GM13977 (cell line): ENCODE measurements at places on chromosomes 6 and 20.

GRCh38 chr6:34285448-34286164, 36.8 kb upstream of the SMIM29 start:
- DNase-seq: no peak

DNA sequence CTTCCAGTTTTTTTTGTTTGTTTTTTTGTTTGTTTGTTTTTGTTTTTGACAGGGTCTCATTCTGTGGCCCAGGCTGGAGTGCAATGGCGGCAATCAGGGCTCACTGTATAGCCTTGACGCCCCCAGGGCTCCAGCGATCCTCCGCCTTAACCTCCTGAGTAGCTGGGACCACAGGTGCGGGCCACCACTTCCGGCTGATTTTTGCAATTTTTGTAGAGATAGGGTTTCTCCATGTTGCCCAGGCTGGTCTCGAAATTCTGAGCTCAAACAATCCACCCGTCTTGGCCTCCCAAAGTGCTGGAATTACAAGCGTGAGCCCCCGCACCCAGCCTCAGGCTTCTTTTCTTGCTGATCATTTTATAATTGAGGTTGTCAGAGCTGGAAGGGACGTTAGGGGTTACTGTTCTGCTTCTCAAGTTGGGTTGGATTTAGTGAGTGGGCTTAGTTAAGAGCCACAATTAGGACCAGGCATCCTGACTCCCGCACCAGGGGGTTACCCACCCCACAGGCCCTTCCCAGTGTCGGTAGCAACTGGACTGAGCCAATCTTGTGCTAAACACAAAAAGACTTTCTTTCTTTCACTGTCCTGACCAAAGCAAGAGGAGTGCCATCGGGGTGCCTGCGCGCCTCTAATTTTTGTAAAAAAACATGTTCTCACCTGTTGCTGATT, 13.1 kb upstream of the ZSCAN9 start:
- no peak for DNase-seq

DNA sequence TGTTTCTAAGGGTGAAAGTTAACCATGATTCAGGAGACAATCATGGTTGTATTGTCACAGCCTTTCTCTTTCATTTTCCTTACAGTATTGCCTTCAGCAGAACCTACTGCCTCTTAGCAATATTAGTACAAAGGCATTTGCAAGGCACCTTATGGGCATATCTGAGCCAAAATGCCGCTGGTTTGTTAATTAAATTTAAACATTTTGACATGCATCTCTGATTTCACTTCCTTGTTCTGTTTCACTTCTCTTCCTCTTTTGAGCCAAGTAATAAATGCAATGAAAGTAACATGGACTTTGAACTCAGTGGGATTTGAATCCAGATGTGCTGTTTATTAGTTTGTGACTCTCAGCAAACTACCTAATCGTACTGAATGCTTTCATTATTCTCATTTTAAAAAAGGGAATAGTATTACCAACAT, 467.4 kb upstream of the CITED2 start:
- peak; percentile 11 for DNase-seq

DNA sequence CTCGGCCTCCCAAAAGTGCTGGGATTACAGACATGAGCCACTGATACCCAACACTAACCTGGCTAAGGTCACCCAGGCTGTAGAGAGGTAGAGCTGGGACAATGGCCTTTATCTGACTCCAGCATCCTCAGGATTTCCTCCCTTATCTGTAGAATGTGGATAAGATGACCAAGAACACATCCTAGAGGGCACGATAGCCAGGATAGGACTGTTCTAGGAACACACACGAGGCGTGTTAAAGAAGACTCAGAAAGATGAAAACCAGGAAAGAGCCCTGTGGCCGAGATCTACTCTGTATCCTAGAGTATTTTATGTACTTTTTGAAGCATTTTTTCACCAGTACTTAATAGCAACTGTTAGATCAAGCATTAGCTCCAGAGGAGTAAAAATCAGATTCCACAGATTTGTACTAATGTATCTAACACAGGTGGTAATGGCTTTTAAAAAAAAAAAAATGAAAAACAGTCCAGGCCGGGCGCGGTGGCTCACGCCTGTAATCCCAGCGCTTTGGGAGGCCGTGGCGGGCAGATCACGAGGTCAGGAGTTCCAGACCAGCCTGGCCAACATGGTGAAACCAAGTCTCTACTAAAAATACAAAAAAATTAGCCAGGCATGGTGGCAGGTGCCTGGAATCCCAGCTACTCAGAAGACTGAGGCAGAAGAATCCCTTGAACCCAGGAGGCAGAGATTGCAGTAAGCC, 17.3 kb downstream of the PPP1R10 start:
- no peak for DNase-seq

DNA sequence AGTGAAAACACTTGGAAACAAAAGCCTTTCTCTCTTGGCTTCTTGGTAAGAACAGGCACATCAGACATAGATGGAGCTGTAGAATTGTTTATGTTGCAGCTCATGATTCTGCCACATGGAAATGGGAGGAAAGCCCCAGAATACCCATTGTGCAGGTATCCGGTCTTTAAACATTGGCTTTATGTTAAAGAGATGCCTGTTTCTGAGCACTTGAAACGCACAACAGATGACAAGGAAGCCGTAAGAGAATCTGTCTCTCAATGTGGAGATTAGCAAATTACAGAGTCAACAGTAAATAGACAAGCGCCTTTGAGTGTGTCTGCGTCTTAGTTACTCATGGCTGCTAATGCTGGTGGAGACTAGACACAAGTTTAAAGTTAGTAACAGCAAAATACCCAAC, 10.5 kb downstream of the TNFAIP3 start:
- no peak for DNase-seq

- no peak for DNase-seq
These were observed 275.2 kb downstream of the GMDS start for GRCh38 chr6:1970151-1970561.

DNA sequence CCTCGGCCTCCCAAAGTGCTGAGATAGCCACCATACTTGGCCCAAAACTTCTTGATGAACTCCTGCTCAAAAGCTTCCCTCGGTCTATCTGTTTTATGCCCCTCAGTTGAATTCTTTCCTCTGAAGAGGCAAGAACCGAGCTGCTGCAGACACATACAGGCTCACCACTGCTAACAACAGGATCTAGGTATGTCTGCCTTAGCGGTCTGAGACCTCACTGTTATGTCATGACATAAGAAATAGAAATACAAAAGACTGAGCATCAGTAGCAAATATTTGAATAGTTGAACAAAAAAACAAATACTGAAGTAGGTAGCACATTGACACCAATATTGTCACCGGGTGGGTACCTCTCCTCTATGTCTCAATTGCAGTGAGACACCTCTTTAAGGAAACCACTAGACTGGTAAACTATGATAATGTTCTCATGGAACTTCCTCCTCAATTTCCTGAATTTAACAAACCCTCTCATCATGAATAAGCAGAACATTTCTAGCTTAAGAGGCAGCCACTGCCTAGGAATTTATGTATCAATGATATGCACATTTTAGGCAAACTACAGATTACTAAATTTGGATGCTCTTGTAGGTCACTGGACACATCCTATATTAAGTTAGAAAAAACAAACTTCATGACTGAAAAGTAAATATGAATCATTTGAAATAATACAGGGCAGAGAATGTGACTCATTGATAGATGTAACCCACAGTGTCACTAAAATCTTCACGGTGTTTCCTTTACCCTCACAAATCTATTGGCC, 9.4 kb upstream of the STXBP5 start:
- DNase-seq: no peak

DNA sequence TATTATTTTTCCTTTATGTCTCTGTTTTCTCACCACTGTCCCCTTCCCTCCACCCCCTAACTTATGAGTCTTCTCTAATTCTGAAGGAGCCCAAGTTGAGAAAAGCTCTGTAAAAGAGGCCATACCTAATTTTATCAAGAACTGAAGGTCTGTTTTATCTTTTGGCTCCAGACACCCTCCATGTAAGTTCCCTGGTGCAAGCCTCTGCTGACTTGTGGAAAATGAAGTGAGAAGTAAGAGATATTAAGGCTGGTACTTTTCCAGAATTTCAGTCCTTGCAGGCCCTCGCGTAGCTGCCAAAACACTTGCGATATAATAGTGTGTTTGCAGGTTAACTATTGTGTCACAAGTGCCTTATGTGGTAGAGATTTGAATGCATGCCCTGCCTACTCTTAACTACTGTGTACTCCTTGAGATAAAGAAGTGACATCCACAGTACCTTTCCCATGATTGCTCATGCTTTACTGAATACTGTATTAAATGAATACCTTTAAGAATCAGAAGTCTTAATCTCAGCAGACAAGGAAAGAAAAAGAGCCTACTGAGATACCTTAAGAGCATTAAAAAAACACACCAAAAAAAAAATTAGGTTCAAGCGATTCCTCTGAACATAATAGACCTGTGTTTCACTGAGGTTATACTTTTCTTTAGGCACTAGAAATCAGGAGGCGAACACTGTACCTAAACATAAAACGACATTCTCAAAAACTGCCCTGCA, 143.6 kb upstream of the ZNF184 start:
- no peak for DNase-seq

DNA sequence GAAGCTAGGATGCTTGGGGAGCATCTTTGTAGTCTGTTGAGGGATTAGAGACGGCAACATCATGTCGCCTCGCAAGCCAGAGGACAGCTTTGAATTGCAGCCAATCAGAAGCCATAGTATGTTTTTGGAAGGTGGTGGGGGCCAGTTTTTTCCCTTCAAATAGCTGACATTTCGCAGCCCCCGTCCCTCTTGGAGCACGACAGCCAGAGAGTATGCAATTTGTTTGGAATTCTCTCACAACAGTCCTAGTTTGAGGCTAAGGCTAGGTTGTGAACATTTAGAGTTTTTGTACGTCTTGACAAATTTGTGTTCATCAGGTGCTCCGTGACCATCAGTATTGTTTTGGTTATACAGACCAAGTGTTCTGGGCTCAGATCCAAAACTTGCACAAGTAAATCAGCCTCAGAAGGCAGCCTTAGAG, 83.3 kb downstream of the PLCB1 start:
- DNase-seq: no peak

DNA sequence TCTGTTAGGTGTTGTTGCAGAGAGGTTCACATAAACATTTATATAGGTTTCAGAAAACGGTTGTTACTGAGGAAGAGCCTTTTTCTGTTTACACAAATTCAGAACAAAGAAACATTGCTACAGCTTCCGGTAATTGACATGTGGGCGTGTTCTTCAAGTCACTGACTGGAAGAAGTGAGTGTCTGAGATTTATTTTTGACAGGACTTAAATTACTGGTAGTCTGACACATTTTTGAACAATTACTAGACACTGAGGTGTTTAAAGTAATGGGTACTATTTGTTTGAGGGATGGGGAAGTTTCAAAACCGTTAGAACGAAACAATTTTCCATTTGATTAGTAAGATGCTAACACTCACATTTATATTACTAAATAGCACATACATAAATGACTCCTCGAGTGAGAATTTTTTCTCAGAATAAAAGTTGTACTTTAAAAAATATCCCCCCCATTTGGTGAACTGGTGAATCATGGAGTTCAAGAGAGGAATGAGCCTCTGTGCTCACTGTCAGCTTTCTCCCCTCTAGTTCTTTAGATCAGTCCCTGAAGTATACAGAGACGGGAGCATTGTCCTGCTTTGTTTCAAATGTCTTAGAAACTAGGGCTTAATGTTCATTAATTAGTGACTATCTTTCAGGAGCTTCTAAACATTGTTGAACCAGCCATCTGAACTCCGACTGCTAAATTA, 98.7 kb downstream of the TSHZ2 start:
- no peak for DNase-seq

DNA sequence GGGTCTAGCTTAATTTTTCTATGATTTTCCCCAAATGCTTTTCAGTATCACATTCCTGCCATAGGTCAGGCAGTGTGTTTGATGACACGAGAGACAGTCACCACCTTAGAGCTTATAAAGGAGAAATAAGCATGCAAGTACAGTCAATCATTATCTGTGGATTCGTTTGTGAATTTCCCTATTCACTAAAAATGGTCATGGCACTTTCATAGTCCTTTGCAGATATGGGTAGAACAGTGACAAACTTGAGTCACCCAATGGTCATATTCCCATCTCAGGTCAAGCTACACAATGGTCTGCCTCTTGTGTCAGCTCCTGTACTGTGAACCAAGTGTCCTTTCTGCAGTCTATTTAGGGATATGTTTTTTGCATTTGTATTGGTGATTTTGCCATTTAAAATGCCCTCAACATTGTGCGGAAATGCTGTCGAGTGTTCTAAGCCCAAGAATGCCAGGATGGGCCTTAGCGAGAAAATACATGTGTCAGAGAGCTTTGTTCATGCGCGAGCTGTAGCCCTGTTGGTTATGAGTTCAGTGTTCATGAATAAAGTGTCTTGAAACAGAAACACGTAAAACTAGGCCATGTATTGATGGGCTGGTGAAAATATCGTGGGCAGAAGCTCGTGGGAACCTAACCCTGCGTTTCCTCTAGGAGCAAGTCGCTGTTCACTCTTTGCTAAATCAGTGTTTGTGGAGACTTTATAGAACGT, 19.8 kb downstream of the SUMO4 start:
- DNase-seq: no peak

- DNase-seq: no peak
These were observed 290.1 kb downstream of the BMP2 start for GRCh38 chr20:7057611-7058010.

DNA sequence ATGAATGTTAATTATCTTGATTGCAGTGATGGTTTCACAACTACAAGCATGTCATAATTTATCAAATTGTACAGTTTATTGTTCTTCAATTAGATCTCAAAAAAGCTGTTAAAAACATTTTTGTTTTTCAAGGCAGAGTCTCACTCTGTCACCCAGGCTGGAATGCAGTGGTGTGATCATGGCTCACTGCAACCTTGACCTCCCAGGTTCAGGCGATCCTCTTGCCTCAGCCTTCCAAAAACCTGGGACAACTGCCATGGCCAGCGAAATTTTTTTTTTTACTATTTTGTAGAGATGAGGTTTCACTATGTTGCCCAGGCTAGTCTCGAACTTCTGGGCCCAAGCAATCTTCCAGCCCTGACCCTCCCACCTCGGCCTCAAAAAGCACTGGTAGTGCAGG, 286.1 kb downstream of the RNGTT start:
- DNase-seq: no peak

- no peak for DNase-seq
These were observed 941.4 kb upstream of the MAN1A1 start for GRCh38 chr6:120290964-120291363.

DNA sequence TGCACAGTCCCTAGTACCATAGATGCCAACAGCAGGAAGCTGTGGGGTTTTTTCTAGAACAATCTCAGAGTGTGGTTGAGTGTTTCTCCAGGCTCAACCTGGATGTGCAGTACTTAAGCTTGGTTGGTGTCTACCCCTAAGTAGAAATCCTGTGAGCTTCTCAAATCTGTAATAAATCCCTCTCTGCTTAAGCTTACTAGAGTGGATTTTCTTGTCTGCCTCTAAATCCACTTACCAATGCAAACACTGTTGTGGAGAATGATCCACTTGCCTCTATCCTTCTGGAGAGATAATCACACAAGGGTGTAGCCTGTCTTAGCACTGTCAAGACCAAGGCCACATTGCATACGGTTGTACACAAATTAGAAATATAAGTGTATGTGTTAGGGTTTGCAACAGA, 43.3 kb upstream of the CLIC5 start:
- no peak for DNase-seq

- no peak for DNase-seq
These were observed 317.6 kb downstream of the HDGFL1 start for GRCh38 chr6:22886650-22887581.
